Activated CD4-positive, alpha-beta T cell treated with anti-CD3 and anti-CD28 coated beads, Interleukin-2, amount 10 ng/mL, durations not matched to agents 7 days and 5 days (primary cell): ENCODE measurements at places on chromosomes 16 and 17.

DNA sequence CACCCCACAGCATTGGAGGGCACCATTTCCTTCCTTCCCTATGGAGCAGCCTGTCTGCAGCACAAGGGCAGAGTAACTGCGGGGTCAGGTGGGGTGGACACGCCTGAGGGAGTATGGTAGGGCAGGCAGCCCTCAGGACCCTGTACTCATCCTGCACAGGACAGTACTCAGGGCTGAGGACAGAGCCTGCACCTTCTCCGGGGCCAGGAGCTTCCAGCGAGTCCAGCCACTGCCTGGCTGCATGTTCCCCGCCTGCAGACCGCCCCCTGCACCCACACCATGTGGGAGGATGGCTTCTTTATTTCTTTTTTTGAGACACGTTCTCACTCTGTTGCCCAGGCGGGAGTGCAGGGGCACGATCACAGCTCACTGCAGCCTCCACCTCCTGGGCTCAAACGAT, 47.6 kb upstream of the CDC42EP4 start:
- H3K4me3 ChIP-seq: no peak overlapping the region
- H3K36me3 ChIP-seq: no peaks in the 10 kb centered on the region
- H3K4me1 ChIP-seq: no peaks in the 10 kb centered on the region

- H3K4me1 ChIP-seq: peaks cover 6% of the 10 kb centered on the region
- no peak for DNase-seq
- peaks cover 2% of the 10 kb centered on the region for H3K36me3 ChIP-seq
- H3K27ac ChIP-seq: no peak overlapping the region
- H3K4me3 ChIP-seq: no peak overlapping the region
These were observed 349.3 kb downstream of the WWOX start for GRCh38 chr16:78448658-78449271.

- H3K4me1 ChIP-seq: peaks cover 93% of the 10 kb centered on the region
- H3K27ac ChIP-seq: peak overlapping the region; percentile 93
- H3K4me3 ChIP-seq: peak overlapping the region; percentile 33
- H3K36me3 ChIP-seq: peaks cover 68% of the 10 kb centered on the region
- H3K27me3 ChIP-seq: no peaks in the 10 kb centered on the region
- DNase-seq: no peak
These were observed 23.5 kb downstream of the XPO6 start for GRCh38 chr16:28188085-28188916.

- no peaks in the 10 kb centered on the region for H3K4me1 ChIP-seq
- H3K4me3 ChIP-seq: no peak overlapping the region
- H3K27me3 ChIP-seq: peaks cover under 1% of the 10 kb centered on the region
These were observed 152.9 kb upstream of the C16orf82 start for GRCh38 chr16:26913851-26914250.

- no peaks in the 10 kb centered on the region for H3K36me3 ChIP-seq
- no peak for DNase-seq
- peaks cover 54% of the 10 kb centered on the region for H3K4me1 ChIP-seq
- H3K27ac ChIP-seq: peak overlapping the region; percentile 69
These were observed 89.9 kb downstream of the IRF8 start for GRCh38 chr16:85988723-85989313.

DNA sequence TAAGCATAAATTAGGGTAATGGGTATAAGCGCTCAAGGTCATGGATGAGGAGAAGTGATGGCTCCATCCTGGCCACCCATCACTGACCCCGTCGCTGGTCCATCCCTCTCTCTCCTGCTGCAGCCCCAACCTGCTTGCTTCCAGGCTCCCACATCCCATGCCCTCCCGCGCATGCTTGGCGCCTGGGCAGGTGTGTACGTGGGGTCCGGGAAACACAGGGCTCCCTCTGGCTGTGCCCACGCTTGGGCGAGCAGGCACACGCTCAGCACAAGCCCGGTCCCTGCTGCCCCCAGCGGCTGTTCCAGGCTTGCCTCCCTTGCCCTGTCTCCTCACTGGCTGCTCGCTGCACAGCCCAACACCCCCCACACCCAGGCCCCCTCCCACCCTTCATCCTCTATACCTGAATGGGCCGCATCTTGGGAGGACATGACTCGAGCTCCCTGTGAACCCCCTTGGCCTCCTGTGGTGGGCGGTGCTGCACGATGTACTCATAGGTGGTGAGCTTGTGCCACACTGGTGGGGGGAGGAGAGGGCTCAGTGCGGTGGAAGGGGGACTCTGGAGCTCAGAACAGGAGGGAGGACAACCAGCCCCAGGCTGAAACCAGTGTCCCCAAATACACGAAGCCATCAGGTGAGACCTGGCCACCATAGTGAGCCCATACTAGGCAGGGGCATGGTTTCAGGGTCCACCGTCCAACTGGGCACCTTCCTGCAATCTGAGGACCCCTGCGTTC, 4.7 kb upstream of the TPPP3 start:
- H3K27ac ChIP-seq: no peak overlapping the region
- peaks cover 28% of the 10 kb centered on the region for H3K27me3 ChIP-seq
- DNase-seq: no peak
- no peak overlapping the region for H3K4me3 ChIP-seq

DNA sequence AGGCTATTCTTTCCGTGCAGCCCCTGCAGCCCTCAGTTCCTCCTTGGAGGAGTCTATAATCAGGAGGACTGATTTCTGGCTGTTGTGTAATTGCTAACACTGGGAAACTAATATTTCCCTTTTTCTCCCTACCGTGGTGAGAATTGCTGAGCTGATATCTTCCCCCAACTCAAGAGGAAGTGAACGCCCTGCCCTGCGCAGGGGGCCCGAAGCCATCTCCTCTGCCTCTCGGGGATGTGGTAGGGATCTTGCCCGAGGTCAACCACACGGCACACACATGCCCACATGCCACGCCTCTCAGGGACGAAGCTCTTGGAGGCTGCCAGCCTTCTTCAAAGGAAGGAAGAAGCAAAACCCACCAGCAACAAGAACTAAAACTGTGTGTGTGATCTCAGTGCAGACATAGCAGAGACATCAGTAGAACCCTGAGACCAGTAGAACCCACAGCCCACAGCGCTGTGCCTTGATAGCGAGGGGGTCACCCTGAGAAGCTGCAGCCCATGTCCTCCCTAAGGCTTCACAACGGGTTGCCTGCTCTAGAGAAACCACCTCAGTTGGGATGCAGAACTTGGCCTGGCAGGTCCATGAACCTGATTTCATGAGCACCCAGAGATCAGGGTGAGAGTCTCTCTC, 8.9 kb upstream of the ULK2 start:
- H3K4me3 ChIP-seq: peak overlapping the region; percentile 58
- H3K27ac ChIP-seq: peak overlapping the region; percentile 83
- peaks cover 33% of the 10 kb centered on the region for H3K4me1 ChIP-seq
- H3K27me3 ChIP-seq: peaks cover 1% of the 10 kb centered on the region
- peak; percentile 78 for DNase-seq

DNA sequence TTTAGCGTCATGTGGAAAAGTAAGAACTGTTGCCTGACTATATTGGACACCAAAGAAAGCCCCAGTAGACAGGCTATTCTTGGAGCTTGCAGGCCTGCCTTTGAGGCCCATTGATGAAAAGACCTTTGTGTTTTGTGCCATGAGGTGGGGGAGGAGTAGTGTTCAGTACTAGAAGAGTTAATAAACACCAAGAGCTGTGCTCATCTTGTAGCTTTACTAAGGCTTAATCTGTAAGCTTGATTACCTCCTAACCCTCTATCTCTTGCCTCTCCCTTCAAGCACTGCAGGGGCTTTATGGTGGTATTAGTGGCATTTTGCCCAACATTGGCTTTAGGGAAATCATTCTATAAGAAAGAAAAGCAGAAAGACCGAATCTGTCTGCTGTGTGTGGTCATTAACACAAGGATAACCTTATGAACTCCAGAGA, 220.2 kb upstream of the TBX2 start:
- no peak for DNase-seq
- peaks cover 7% of the 10 kb centered on the region for H3K4me1 ChIP-seq
- no peaks in the 10 kb centered on the region for H3K36me3 ChIP-seq
- H3K27me3 ChIP-seq: no peaks in the 10 kb centered on the region
- H3K4me3 ChIP-seq: no peak overlapping the region

DNA sequence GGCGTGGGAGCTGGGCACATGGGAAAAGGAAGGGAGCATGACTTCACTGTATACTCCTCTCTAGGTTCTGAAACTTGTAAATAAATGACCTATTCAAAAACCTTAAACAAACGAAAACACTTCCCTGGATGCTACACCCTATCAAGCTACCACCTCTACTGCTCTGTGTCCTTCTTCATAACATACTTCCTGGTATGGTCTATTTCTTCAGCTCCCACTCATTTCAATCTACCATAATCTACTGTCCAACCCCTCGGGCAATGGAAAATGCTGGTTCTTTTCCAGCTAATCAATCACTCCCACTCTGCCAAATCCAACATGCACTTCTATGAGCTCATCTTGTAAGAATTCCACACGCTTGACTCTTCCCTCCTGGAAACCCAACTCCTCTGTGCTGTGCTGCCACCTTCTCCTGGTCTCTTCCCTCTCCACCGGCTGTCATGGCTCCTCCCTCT, 42.4 kb downstream of the AMFR start:
- peaks cover 86% of the 10 kb centered on the region for H3K36me3 ChIP-seq
- no peaks in the 10 kb centered on the region for H3K4me1 ChIP-seq
- H3K4me3 ChIP-seq: no peak overlapping the region
- H3K27ac ChIP-seq: no peak overlapping the region
- no peak for DNase-seq

GRCh38 chr16:50154420-50154950, 1.4 kb downstream of the TENT4B start:
- H3K36me3 ChIP-seq: peaks cover 24% of the 10 kb centered on the region
- H3K4me1 ChIP-seq: peaks cover 53% of the 10 kb centered on the region
- no peaks in the 10 kb centered on the region for H3K27me3 ChIP-seq
- peak overlapping the region; percentile 80 for H3K27ac ChIP-seq

DNA sequence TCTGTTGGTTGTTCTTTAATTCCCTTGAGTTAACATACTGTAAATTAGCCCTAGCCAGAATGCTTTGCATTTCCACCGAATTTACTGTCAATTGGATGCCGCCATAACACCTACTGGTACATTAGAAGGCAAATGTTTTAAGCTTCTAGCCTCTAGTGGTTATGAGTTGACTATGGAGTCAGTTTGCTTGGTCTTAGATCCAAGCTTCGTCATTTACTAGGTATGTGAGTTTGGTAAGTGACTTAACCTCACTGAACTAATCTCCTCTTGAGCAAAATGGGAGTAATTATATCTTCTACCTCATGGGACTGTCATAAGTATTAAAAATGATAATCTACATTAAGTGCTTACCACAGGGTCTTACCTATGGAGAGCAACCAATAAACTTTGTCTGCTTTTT, 20.4 kb upstream of the CDH11 start:
- no peak for DNase-seq
- no peaks in the 10 kb centered on the region for H3K36me3 ChIP-seq
- no peak overlapping the region for H3K27ac ChIP-seq
- no peak overlapping the region for H3K4me3 ChIP-seq

DNA sequence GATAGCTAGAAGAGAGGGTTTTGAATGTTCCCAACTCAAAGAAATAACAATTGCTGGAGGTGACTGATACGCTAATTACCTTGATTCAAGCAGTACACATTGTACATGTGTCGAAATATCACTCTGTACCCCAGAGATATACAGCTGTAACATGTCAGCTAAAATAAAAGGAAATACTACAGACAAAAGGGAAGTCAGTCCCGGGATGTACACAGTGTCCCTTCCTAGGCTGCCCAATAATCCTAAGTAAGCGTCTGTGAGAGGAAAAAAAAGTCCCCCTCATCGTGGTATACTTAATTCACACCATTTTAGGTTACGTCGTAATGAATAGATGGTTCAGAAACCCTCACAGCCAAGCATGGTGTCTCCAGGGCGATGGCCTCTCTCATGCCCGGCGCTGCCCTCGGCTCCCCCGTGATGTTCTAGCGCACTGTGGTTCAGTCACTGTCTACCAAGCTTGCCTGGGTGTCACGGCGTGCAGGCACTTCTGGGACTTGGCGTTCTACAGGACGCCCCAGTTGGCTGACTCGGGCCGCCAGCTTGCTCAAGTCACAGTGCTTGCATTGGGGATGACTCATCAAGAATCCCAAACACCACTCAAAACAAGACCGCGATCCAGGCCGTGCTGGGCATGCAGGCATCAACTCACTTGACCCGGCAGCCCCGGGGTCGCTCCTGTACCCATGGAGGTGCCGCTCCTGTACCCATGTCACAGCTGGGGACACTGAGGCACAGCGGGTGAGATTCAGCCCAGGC, 27.6 kb downstream of the CCDC40 start:
- no peak for DNase-seq
- no peaks in the 10 kb centered on the region for H3K36me3 ChIP-seq
- H3K4me1 ChIP-seq: no peaks in the 10 kb centered on the region
- H3K4me3 ChIP-seq: no peak overlapping the region

DNA sequence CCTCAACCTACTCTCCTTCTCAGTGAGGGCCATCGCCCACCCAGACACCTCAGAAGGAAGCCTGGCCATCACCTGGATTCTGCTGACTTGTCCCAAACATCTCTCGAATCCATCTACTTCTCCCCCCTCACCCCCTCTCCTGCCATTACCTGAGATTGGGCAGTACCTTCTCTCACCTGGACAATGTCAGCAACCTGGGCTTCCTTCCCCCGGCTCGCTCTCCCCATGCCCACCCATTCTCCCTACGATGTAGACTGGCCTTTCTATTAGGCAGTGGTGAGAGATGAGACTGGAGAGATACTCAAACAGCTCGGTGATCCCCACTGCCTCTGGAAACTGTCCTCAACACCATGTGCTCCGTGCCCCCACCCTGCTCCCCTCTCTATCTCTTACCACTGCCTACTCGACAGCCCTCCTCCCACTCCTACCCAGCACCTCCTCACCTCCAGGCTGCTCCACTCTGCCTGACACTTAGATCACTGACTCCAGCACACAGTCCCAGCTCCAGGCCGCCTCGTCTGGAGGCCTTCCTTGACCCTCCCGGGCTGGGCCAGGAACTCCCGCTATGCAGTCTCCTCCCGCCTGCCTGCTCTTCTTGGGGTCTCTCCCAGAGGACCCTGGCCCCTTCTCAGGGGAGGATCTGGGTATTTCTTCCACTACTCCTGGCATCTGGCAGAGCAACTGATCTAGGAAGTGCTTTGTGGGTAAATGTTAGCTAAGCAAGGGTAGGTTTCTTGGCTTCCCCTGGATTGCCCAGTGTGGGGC, 235.8 kb upstream of the NLRP1 start:
- DNase-seq: no peak
- H3K27me3 ChIP-seq: peaks cover 11% of the 10 kb centered on the region
- H3K36me3 ChIP-seq: no peaks in the 10 kb centered on the region
- H3K4me1 ChIP-seq: no peaks in the 10 kb centered on the region

- no peak overlapping the region for H3K4me3 ChIP-seq
- H3K27me3 ChIP-seq: no peaks in the 10 kb centered on the region
- no peak for DNase-seq
- peaks cover 6% of the 10 kb centered on the region for H3K36me3 ChIP-seq
These were observed 192.8 kb downstream of the XYLT1 start for GRCh38 chr16:17277981-17278381.
